ENCODE measurements at places on chromosomes 5 and 9.

GRCh38 chr9:124306098-124306735, 48.5 kb downstream of the NEK6 start:
- DNase-seq: peak; percentile 34

DNA sequence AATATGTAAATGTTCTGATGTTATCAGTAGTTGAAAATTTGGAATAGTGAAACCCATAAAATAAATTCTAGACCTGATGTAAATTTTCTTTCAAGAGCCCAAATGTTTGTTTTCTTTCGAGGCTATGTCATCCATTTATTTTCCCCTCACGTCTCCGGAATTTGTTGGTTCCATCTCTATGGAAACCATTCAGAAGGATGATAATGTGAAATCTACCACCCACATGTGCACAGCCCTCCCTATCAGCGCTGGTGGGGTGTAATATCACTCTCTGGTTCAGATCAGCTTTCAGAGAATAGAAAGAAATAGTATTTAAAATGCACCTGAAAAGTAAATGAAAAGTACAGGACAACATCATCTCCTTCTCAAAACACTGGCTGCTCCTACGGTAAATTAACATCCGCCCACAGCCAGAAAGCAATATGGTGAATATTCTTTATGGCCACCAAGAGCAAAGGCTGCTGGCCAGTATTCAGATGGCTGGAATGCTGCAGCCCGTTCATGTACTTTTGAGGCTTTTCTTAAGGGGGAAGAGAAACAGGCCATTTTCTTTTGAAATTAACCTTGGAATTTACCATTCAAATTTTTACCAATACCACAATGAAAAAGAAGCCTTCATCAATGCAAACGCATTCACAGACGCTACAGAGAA, 28.5 kb downstream of the GLDC start:
- no peak for DNase-seq

DNA sequence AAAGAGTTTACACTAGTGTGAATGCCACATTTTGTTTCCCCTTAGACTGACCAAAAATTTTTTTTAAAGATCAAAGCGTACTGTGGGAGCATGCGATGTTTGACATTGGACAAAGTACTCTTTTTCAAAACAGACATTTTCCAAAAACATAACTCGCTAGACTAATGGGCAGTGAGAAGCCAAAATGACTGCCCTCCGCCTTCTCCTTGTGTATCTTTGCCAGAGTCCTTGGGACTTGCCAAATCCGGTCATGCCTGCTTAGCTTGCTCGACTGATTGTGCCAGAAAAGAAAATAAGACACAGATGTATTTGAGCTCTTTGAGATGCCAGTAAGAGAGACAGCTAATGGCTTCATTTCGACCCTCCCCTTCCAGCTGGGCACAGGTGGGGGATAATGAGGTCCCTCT, 157.5 kb downstream of the MAPKAP1 start:
- no peak for DNase-seq

DNA sequence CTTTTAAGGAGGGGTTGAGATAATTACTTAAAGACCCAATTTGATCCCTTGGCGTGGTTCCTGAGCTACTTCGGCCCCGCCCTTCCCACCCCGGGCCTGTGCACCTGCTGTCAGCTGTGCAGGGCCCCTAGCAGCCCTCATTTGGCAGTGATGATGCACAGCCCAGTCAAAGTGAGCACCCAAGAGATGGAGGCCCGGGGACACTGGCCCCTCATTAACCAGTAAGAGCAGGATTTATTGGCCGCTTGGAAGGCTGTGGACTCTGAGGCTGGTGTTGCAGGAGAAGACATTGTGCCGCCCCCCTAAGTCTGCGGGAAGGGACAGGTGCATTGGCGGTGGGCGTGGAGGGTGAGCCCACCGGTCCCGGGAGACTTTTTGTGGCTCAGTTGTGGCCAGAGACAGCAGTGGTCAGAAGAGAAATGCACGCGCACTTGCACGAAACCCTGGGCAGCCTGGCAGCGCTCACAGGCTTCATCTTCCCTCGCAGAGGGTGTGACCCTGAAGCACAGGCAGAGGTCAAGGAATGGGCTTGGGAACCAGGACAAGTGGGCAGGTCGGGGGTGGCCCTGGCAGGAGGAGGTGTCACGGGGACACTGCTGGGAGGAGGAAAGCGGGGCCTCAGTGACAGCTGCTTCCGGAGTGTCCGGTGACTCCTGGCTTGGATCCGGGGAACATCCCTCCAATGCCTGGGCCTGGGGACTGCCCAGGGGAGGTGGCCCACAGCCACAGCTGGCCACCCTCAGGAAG, 74.0 kb upstream of the RXRA start:
- DNase-seq: no peak

DNA sequence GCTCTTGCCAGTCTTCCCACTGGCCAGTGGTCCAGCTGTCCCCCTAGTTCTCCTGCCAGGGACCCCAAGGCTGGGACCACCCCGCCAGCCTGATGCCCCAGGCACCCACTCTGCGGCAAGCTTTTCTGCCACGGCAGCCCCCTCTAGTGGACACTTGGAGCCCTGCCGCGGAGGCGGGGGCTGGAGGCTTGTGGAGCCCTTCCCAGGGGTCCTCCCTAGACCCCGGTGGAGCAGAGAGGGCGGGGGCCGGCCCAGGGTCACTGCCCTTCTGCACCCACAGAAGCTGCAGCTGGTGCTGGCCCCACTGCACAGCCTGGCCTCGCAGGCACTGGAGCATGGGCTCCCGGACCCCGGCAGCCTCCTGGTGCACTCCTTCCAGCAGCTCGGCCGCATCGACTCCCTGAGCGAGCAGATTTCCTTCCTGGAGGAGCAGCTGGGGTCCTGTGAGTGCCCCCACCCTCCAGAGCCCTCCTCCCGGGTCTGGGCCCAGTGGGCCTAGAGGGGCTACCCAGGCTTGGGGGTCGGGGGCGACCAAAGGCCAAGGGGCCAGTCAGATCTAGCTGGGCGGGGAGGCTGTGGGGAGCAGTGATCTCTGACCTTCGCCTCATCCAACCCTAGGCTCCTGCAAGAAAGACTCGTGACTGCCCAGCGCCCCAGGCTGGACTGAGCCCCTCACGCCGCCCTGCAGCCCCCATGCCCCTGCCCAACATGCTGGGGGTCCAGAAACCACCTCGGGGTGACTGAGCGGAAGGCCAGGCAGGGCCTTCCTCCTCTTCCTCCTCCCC, 9.1 kb downstream of the EGFL7 start:
- DNase-seq: peak; percentile 44

DNA sequence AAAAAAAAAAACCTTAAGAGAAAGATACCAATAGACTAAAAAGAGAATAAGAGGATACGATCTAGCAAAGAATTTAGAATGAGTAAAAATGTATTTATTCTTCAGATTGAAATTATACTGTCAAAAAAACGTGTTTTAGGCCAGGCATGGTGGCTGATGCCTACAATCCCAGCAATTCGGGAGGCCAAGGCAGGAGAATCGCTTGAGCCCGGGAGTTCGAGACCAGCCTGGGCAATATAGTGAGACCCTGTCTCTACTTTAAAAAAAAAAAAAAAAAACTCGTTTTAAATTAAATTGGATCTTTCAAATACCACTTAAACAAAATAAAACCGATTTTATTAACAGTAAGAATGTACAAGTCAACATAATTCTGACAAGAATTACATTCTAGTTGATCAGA, 41.8 kb downstream of the FBXL17 start:
- no peak for DNase-seq

- DNase-seq: peak; percentile 14
Measured at GRCh38 chr5:90386099-90386710, 23.4 kb downstream of the CETN3 start.

GRCh38 chr9:81225596-81225995, 463.8 kb downstream of the TLE1 start:
- DNase-seq: no peak

DNA sequence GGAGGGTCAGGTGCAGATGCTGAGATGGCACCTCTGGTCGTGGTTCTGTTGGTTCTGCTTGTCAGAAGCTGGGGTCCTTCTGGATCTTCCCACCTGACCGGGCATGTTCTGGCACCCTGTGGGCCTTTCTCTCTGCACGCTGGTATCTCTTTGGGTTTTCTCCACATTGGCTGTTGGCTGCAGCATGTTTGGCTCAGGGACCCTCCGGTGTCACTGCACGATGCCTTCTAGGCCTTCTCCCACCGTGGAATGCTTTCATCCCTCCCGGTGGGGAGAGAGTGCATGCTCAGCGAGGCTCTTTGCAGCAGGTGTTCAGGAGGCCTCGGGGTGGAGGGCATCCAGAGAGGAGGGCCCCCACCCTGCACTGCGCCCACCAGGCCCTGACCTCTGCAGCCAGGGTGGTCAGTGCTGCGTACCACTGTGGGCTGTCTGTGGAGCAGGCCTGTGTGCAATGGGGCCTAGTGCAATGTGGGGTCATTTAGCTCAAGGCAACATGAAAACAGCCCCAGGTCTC, 119.4 kb downstream of the WNK2 start:
- DNase-seq: no peak

DNA sequence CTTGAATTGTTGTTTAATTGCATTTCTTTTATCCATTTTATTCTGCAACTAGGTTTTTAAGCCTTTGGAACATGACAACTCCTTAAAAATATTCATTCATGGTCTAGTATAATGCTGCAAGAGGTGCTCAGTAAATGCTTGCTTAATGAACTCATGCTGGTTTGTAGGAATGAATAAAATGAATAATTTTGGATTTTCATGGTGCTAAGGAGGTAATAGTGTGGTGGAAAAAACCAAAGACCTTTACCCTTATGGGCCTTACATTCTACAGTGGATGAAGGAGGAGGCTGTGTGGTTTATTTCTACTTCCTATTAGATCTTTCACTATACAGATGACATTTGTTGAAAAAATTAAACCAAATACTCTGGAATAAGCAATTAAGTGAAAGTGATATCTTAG, 43.4 kb downstream of the LRRTM2 start:
- no peak for DNase-seq

- no peak for DNase-seq
Measured at GRCh38 chr9:88403340-88403739, 15.1 kb downstream of the SPIN1 start.

DNA sequence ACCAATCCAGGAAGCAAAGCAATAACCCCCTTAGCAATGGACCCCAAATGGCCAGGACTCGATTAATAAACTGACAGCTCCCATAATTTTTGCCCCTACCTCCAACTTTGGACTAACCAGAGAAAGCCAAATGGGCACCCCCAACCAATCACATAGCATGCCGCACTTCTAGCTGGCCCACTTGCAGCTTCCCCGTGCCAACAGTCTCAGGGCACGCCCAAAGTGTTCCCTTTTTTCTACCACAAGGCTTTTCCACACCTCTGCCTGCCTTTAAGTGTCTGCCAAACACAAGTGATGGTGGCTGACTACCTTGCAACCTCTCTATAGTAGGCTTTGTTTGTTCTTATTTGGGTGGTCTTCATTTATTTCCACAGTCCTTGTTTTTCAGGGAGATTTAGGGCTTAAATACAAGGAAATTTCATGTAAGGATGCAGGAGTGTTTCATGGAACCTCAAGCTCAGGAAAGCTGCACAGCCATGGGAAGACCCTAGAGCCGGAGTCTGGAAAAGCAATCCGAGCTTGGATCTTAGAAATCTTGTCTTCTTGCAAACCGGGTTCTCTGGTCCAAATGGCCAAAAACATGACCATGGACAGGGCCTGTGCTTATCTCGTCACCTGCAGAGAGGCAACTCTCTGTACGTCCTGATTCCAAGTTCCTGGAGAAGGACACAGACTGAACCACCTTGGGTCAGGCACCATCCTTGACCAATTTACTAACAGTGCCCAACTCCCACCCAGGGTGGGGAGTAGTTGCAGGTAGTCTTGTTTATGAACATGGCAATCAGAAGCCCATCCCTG, 89.2 kb downstream of the THBS4 start:
- DNase-seq: no peak

DNA sequence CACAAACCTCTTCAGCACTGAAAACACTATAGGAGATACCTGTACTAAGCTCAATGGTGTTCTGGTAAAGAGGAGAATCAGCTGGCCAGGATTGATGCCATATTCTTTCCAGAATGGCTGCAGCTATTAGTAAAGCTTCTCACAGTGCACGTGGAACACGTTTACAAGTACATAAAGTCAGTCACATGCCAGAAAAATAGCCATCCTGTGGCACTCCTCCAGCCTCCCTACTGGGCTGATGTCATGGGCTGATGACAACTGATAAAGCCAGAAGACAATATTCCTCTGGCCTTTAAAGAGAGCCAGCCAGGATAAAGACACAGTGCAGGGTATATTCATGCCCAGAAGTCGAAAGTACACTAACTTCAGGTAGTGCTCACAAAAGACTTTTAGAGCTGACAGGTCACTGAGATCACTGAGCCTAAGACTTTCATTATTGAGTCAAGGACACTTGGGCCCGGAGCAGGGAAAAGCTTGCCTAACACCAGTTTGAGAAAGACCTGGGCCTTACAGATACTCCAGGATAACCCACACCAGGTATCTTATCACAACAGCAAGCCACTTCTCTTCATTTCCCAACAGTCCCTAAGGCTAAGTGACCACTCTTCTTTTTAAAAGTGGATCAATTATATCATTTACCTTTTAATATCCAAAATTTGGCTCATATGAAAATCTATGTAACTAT, 29.4 kb downstream of the ABITRAM start:
- no peak for DNase-seq

GRCh38 chr5:170120576-170120975, 14.9 kb downstream of the FOXI1 start:
- no peak for DNase-seq

DNA sequence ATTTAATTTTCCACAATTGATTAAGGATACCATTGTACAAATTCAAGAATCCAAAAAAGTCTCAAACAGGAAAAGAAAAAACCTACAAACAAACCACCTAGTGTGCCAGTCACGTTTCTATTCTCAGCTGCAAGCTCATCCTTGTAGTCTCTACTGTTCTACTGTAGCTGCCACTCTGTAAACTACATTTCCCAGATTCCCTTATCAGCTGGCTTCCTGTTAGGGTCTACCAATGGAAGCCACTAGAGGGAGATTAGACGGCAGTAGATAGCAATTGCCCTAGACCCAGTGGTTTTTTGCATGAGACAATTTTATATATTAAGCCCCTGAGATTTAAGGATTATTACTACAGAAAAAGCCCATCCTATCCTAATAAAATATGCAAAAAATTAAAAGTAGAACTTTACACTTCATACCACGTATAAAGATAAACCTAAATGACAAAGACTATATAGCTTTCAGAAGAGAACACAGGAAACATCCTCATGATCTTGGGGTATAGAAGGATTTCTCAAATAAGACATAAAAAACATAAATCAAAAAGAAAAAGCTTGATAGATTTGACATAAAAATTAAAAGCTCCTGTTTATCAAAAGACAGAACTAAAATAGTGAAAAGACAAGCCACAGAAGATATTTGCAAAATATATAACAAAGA, 37.4 kb downstream of the P4HA2 start:
- peak; percentile 72 for DNase-seq

GRCh38 chr9:92706218-92706940, 36.4 kb upstream of the IPPK start:
- peak; percentile 68 for DNase-seq

- DNase-seq: no peak
Measured at GRCh38 chr5:157665467-157666070, 5.8 kb upstream of the C5orf52 start.

GRCh38 chr9:123326662-123327093, 29.3 kb upstream of the CRB2 start:
- no peak for DNase-seq

DNA sequence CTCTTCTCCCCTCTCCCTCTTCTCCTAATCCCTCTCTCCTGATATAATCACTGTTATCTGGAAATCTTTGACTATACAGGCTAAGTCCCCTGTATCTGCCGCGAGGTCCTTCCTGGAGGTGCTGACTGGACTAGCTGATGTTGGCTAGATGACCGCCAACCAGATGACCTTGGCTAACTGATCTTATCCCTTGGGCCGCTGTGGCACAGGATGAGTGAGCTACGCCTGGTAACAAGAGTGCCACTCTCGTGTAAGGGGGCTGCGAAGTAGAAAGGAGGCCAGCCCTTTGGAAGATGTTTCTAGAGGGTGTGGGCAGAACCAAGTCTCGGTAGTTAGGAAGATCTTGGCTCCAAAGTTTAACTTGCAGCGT, 345 bp upstream of the PRRC1 start:
- DNase-seq: no peak
